Colonic mucosa (tissue), 4 donors: ENCODE measurements at places on chromosomes 1 and 21.
A peak's percentile ranks its signal among the peaks of the same experiment; 100 is the strongest.

GRCh38 chr1:41540886-41541591, 56.6 kb upstream of the EDN2 start:
- no peak for DNase-seq

GRCh38 chr1:108075055-108075454, 110.1 kb upstream of the VAV3 start:
- DNase-seq: no peak

- DNase-seq: no peak
Measured at GRCh38 chr1:89670163-89670562, 37.2 kb downstream of the LRRC8C start.

DNA sequence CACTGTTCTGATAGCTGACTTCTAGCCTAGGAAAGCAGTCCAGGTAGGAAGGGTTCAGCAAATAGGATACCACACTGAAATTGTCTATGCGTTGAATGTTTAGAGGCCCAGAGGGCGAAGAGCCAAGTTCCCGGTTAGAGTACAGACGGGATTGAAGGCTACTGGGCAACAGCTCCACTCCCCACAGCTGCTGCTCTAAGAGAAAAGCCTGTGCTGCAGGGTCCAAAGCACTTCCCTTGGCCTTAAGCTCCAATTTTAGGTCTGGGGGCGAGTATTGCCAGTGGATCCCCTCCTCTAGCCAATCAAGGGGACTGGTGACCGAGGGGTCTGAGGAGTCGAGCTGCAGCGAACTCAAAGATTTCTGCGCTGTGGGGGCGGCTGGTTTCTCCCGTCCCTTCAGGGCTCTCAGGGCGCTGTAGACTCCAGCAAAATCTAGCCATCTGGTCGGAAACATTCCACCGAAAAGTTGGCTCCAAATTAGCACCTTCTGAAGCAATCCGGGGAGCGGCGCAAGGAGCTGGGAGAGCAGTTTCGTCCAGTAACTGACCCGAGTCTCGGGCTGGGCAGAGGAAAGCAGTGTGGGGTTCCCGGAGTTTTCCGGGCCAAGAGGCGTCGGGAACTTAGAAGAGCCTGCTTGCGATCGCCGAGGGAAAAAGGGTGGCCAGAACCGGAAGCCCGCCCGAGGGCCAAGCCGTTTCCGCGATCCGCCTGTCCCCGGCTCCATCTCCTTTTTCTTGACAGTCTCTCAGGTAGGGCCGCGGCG, 748 bp downstream of the PPP1R15B start:
- DNase-seq: peak; percentile 59

- DNase-seq: peak; percentile 19
Measured at GRCh38 chr1:109802136-109802900, 38.6 kb upstream of the EPS8L3 start.

GRCh38 chr1:37479255-37480124, 5.1 kb downstream of the ZC3H12A start:
- peak; percentile 97 for DNase-seq
